Smooth muscle cell of trachea (primary cell): ENCODE measurements at places on chromosomes 3 and 15. TPM values are rescaled to one million over a fixed set of nuclear protein-coding genes. Genes with fewer than 3 reads are reported as not detected.

The CLDN1 gene
- 0.15 and 0.50 TPM in 2 replicates for total RNA-seq

The MNS1 gene
- total RNA-seq, result 1.2 and 3.9 TPM in 2 replicates

The IL5RA gene
- not detected in 2 replicates for total RNA-seq

The SLC2A2 gene
- total RNA-seq, result not detected in 2 replicates

The TRH gene
- total RNA-seq, result not detected in 2 replicates

The TEX264 gene
- 48.6 and 84.4 TPM in 2 replicates for total RNA-seq

The ANKDD1A gene
- 9.2 and 19.0 TPM in 2 replicates for total RNA-seq

The ZSCAN29 gene
- total RNA-seq, result 26.2 and 36.4 TPM in 2 replicates

The SKOR1 gene
- total RNA-seq, result 0.15 and 0.17 TPM in 2 replicates

The SNTN gene
- total RNA-seq, result not detected in 2 replicates

The TRA2B gene
- 101 and 258 TPM in 2 replicates for total RNA-seq

The OGG1 gene
- total RNA-seq, result 20.9 and 27.3 TPM in 2 replicates

The SCG3 gene
- total RNA-seq, result not detected in 2 replicates

The PLSCR5 gene
- total RNA-seq, result not detected in 2 replicates

The HTR3E gene
- not detected in 2 replicates for total RNA-seq

The AMIGO3 gene
- 0.29 and 1.8 TPM in 2 replicates for total RNA-seq

The XXYLT1 gene
- total RNA-seq, result 17.0 and 18.9 TPM in 2 replicates

The IL16 gene
- total RNA-seq, result 2.0 and 6.1 TPM in 2 replicates

The CLRN1 gene
- not detected in 2 replicates for total RNA-seq

The KNG1 gene
- total RNA-seq, result not detected in 2 replicates

The GRAMD2A gene
- 0.15 and 0.33 TPM in 2 replicates for total RNA-seq

The GOLGA6L7 gene
- total RNA-seq, result not detected in 2 replicates
